ENCODE measurements at places on chromosomes 13 and 19.

GRCh38 chr19:11399667-11400066 is 15.6 kb upstream of the EPOR start:
- DNase-seq = no peak

GRCh38 chr19:9914001-9914314 is 22.4 kb downstream of the OLFM2 start:
- DNase-seq = peak; percentile 37

- DNase-seq = no peak
Measured at GRCh38 chr19:8101311-8101710, 48.1 kb downstream of the FBN3 start.

- DNase-seq = no peak
Measured at GRCh38 chr13:51761643-51762350, 42.2 kb downstream of the DHRS12 start.

GRCh38 chr13:30129411-30129810 is 177.9 kb downstream of the KATNAL1 start:
- DNase-seq = no peak

DNA sequence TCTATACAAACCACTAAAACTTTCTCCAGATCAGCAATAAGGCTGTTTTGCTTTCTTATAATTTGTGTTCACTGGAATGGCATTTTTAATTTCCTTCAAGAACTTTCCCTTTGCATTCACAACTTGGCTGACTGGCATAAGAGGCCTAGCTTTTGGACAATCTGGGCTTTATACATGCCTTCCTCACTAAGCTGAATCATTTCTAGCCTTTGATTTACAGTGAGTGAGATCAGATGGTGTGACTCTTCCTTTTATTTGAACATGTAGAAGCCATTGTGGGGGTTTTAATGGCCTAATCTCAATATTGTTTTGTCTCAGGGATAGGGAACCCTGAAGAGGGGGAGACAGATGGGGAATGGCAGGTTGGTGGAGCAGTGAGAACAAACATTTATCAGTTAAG is 82.7 kb downstream of the FOXO1 start:
- DNase-seq = no peak

- no peak for DNase-seq
Measured at GRCh38 chr13:113835461-113836270, 28.2 kb downstream of the GAS6 start.

- DNase-seq = peak; percentile 49
Measured at GRCh38 chr13:47215736-47216135, 318.9 kb upstream of the HTR2A start.

- no peak for DNase-seq
Measured at GRCh38 chr13:49113526-49114286, 106.4 kb upstream of the MLNR start.
